ENCODE measurements at places on chromosomes 4 and X.

- no peak for ATAC-seq
These were observed 56.4 kb upstream of the SLIT2 start for GRCh38 chr4:20195071-20195885.

DNA sequence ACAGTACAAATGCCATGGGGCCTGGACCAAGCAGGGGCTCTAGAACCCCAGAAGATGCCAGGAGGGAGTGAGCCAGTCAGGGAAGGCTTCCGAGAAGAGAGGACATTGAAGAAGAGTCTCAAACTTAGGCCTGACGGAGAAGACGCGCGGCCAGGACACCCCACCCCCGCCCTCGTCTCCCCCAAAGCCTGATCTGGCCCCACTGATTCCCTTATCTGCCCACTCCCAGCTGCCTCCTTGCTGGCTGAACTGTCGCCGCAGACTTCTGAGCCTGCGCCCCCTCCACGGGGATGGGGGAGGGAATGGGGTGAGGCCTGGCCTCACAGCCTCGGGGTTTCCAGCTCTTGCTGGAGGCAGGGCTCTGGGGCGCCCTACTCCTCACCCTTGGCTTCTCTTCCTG, 3.6 kb upstream of the GATA1 start:
- ATAC-seq = no peak

DNA sequence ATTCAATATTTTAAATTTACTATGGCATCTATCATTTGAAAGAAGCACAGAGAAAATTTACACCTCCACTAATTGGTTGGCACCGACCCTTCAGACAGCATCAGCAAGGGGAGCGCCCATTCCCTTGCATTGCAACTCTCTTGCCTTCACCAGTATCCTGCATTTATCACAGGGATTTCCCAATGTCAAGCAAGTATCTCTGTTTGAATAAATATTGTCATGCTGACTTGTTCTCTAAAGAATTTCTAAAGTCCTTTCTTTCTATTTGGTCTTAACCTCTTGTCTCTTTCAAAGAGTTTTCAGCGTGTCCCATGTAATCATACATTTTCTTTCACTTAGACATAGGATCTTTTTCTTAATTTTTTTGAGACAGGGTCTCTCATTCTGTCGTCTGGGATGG, 10.4 kb downstream of the DCTD start:
- no peak for ATAC-seq

- no peak for ATAC-seq
These were observed 46.0 kb upstream of the GUCY1A1 start for GRCh38 chr4:155620637-155621036.

GRCh38 chrX:136250191-136251040, 784 bp downstream of the MAP7D3 start:
- ATAC-seq = peak; percentile 44

Data from activated CD4-positive, CD25-positive, alpha-beta regulatory T cell treated with anti-CD3 and anti-CD28 coated beads, Interleukin-2, amount 50 U/mL, for 24 hours (primary cell).